Stimulated activated CD4-positive, alpha-beta T cell treated with anti-CD3 and anti-CD28 coated beads, Interleukin-4, amount 100 ng/mL, for 1 hour (primary cell): ENCODE measurements at places on chromosomes 11 and 22.

DNA sequence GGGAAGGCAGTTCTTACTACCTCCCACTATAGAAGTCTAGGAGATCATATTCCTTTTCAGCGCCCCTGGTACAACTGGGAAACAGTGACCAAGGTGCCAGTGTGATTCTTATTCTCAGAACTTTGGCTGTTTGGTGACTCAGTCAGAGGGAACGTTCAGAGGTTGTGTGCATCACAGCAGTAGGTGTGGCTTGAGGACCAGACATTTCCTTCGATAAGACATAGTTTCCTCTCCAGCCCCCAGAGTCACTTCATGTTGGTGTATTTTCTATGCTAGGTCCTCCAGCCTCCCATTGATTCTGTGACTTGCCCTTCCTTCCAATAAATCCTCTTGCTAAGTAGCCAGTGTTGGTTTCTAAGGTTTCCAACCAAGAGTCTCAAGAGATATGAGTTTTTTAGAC, 171.9 kb upstream of the MPPED2 start:
- DNase-seq = no peak

DNA sequence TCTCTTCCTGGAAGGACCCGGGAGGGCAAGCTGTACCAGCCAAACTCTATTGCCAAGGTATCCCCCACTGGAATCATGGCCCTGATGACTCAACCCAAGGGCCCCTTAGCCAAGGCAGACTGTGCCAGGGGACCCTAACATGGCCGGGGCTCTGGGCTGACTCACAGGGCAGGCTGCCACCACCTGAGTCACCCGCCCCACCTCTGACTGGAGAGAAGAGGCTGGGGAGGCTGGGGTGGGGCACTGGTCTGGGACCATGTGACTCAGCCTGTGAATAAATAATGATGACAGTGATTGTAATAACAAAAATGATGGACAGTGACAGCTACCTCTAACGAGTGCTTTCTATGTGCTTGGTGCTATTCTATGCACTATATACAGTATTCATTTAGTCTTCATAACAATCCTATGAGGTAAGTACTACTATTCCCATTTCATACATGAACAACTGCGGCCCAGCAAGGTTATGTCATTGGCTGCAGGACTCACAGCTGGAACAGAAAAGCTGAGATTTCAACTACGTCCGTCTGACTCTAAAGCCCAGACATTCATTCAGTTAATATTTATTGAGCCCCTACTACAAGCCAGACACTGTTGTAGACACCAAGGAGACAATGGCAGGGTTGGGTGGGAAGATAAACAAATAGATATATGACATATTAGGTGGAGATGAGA, 84.2 kb downstream of the FBXO7 start:
- DNase-seq = no peak

DNA sequence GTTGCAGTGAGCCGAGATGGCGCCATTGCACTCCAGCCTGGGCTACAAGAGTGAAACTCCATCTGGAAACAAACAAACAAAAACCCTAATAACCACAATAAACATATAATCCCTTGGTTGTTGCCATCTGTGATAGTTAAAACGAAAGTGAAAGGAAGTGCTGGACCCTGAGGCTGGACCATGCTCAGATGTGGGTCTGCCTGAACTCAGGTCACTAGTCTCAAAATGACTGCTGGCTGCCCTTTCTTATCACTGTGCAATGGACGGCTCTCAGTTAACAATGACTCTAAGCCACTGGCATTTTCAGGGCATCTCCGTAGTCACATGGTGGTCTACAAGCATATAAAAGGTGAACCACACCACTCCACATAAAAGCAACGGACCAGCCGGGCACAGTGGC, 48.2 kb upstream of the FTH1 start:
- DNase-seq = no peak

DNA sequence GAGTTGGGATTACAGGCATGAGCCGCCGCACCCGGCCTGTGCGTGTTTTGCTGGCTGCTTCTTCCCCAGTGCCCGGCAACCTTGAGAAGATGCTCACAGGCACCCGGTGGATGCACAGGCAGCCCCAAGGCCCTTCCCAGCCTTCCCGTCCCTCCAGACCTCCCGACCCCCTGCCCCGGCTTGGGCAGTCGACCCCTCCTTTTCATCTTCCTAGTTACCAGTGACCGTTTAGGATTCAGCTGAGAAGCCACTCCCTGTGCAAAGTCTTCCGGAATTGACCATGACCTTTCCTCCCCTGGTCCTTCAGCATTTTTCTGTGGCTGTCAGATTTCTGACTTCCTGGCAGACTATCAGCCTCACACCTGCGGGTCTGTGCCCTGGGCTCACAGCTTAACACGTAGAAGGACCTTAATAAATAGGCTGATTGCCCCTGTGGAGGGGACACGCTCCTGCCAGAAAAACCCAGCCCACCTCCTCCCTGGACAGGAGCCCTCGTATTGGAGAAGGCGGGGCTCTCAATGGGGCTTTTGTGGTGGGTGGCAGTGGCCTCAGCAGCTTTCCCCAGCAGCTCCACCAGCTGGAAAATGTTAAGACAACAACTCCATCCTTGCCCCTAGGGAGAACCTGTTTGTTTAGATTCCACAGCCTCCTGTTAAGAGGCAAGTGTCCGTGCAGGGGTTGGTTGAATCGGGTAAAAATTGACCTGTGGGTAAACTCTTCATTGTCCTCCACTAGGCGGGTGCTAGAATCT, 10.4 kb upstream of the ANO1 start:
- DNase-seq = no peak

GRCh38 chr11:65096926-65097325, 912 bp downstream of the VPS51 start:
- no peak for DNase-seq

- no peak for DNase-seq
Measured at GRCh38 chr22:36997746-36998145, 21.5 kb downstream of the TST start.

DNA sequence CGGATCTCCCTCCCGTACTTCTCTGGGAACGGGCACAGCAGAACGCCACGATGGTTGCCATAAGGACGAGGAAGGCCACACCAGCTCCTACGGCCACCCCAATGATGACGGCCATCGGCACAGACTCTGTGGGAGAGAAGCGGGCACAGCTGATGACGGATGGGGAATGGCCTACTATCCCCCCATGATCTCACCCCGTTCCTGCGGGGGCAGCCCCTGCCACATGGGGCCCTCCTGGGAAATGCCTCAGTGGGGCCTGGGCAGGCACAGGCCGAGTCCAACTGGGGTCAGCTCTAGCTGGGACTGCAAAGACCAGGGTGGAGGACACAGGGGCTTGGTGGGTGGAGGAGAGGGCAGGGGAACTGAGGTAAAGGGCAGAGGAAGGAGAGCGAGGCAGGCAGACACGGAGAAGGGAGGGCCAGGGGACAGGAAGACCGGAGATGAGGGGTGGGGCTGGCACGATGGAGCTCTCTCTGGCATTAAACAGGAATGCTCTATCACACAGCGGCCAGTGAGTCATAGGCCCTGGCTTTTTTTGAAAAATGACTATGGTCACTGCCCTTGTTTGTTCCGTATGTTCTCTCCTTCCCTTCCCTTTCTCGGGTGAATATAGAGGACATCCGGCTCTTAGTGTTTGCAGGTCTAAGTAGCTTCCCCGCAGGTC, 76.0 kb downstream of the ST3GAL4 start:
- no peak for DNase-seq

DNA sequence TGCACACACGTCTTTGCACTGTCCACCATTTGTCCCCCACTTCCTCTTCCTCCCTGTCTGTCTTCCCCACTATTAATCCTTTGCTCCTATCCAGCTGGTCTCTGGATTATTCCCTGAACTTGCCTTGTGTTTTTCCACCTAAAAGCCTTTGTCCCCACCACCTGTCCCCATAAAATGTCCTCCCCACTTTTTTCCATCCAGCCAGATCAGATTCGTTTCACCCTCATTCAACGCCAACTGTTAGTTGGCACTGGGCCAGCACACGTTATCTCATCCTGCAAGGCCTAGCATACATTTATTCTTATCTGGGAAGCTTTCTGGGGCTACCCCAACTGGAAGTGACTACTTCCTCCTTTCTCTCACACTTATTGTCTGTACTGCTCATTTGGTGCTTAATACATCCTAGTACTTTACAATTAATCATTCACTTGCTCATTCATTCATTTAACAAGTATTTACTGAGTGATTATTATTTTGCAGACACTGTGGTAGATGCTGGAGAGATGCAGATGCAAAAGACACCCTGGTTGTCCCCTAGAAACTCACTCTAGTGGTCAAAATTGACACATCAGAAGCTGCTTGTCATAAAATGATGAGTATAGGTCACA, 96.2 kb downstream of the RASSF10 start:
- no peak for DNase-seq

DNA sequence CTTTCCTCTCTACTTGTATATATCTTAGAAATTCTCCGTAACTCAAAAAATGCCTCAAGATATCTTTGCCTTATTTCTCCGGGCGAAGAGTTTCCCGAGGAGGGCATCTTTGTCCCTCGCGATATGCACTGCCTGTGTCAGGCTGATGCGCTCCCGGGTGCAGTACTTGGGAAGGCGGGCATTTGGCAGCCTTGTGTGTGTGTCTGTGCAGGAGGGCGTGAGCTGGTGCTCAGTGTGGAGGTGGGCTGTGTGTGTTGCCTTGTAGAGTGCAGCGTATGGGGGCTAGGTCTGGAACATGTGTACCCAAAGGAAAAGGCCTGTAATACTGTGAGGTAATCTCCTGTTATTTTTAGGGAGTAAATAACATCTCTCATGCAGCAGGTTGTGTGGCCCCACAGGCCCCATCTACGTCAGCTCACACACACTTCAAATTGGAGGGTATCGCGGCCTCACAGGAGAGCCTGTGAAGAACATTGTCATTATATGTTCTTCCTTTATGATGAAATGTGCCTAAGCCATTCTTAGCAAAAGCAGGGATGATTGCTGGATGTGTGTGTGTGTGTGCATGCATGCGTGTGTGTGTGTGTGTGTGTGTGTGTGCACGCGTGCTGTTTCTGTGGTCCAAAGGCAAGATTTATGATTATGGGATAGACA, 77.5 kb downstream of the KCNJ1 start:
- no peak for DNase-seq

DNA sequence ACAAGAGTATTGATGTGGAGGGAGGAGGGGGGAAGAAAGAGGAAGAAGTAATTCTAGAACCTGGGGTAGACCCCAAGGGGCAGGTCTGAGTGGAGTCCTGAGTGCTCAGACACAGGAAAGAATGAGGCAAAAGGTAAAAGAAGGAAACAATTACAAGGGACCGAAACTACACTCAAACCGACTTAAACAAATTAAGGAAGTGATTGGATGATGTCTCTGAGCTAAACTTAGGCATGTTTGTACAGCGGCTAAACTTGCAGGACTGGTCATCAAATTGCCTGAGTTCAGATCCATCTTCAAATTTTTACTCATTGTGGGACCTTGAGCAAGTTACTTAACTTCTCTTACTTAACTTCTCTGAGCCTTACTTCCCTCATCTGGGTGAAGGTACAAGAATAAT, 86.3 kb upstream of the LRRC55 start:
- DNase-seq = no peak

GRCh38 chr11:12856338-12856737, 152.8 kb upstream of the RASSF10 start:
- DNase-seq = no peak

DNA sequence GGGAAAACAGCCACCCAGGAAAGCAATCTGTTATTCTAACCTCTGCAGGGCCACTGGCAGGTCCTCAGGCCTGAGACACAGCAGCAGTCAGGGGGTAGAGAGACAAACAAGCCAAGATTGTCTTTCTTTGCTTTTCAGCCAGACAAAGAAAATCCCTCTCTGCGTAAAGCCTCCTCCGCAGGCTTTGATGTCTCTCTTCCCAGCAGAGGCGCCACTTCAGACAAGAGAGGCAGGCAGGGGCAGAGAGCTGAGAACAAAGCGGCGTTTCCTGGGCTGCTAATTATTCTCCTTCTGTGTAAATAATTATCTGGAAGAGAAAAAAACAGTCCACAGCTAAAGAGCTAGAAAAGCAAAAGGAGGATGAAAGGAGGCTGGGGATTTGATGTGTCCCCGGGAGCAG, 102.7 kb upstream of the SEZ6L start:
- no peak for DNase-seq

DNA sequence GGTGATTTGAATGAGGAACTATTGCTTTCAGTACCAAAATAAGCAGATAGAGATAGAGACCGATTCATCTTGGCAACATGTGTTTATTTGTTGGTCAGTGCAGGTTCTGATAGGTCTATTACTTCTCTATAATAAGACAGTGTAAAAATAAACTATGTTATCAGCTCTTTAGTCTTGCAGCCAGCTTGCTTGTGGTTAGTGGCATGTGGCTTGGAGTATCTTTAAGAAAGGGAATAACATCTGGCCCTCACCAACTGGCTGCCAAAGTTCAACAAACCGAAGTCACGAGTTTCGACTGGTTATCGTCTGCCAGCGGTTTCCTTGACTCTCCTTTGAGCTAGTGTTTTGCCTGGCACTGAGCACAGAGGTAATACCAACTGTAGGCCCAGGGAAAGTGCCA, 71.8 kb downstream of the CTTN start:
- DNase-seq = no peak

DNA sequence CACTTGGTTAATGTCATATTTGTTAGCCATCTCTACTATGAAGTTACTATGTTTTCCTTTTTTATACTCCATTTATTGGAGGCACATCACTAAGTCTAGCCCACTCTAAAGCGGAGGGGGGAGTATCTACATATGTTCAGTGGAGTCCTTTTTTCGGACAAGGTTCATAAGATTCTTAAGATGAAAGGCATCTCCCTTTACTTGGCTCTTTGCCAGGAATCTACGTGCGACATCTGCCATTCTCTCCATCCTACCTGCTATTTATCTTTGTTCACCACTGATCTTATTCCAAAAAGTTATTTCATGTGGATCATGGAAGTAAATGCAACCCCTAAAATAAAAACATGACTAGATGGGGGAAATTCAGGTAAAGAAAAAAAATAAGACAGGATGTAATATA, 77.4 kb upstream of the YWHAH start:
- DNase-seq = no peak

DNA sequence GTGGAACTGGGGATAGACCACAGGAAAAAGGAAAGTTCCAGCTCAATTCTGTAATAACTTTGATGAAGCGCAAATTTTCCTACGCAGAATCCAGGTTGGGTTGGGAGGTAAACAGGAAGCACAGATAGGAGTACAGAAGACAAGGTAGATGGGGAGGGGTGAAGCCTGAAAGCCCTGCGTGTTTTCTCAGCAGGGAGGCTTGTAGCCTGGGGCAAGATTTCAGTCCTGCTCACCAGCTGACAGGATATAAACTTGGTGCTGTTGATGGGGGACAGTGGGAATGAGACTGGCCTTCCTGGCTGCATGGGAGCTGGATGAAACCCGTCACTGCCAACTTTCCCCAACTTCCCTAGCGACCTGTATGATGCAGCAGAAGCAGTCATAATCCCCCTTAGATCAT, 114.9 kb downstream of the ARHGAP32 start:
- no peak for DNase-seq
